ENCODE measurements at places on chromosomes 7 and 10. TPM values are rescaled to one million over a fixed set of nuclear protein-coding genes. Genes with fewer than 3 reads are reported as not detected.

CREB5 gene
- total RNA-seq: 1.00 TPM

FAM25A gene
- not detected for total RNA-seq

ATRNL1 gene
- 36.2 TPM for total RNA-seq

TIMM23B gene
- total RNA-seq: 31.3 TPM

PRKAR2B gene
- 15.4 TPM for total RNA-seq

GRB10 gene
- 1.3 TPM for total RNA-seq

HOXA13 gene
- total RNA-seq: 2.5 TPM

SLC18A3 gene
- total RNA-seq: not detected

DNA sequence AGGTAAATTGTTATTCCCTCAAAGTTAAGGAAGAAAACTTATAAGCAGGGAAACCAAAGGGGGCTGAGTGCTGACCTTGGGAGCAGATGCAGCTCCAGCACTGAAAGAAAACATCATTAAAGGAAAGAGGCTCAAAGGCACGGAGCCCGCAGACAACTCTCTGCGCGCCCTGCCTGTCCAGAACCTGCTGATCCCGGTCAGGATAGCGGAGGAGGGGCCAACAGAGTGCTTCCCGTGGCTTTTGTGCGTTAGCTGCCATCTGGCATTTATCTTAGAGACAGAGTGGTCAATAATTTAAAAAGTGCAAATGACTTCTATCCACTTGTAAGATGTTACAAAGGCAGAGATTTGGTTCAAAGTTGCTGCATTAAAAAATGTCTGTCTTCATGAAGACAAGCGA is 162.1 kb downstream of the FANK1 start:
- DNase-seq: no peak

- DNase-seq: peak; percentile 92
Measured at GRCh38 chr7:101936611-101937231, 119.3 kb downstream of the CUX1 start.

DNA sequence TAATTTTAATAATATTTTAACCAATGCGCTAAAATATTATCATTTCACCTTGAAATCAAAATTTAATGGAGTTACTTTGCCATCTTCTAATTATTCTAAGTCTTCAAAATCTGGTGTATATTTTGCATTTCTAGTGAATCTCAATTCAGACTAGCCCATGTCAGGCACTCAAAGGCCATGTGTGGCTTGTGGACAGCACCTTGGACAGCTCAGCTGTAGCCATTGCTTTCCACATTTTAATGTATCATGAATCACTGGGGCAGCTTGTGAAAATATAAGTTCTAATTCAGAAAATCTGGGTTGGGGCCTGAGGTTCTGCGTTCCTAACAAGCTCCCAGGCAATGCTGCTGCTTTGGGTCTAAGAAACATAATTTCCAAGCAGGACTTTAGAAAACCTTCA is 57.2 kb downstream of the MGAM2 start:
- no peak for DNase-seq

GRCh38 chr7:127828843-127829500 is 177.0 kb downstream of the SND1 start:
- no peak for DNase-seq

DNA sequence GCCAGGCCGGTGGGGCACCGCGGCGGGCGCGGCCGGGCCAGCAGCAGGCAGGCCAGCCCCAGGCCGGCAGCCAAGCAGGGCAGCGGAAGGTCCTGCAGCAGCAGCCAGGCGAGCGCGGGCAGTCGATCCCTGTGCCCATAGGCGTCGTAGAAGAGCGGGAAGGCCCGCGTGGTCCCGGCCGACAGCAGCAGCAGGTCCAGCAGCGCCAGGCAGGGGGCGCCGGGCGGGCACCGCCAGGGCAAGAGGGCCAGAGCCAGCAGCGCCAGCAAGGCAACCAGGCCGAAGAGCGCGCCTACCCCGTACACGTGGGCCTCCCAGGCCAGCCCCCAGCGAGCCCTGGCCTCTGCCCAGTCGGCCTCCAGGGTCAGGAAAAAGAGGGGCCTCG is 8.4 kb upstream of the RBM28 start:
- DNase-seq: no peak

DNA sequence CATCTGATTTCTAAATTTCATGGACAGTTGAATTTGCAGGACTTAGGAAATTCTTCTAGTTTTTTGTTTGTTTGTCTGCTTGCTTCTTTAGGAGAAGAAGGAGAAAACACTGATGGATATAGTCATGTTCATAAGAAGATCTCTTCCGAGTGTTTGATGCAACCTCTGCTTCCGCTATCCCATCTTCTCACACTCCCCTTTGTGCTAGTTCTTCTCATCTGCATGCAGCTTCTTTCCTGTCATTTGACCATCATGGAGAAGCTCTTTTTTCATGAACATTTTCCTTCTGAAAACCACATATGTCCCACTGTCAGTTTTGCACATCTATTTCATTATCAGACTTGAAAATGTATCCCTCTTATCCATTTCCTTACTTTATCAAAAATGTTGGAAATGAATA is 346.9 kb upstream of the PRKCQ start:
- DNase-seq: no peak

DNA sequence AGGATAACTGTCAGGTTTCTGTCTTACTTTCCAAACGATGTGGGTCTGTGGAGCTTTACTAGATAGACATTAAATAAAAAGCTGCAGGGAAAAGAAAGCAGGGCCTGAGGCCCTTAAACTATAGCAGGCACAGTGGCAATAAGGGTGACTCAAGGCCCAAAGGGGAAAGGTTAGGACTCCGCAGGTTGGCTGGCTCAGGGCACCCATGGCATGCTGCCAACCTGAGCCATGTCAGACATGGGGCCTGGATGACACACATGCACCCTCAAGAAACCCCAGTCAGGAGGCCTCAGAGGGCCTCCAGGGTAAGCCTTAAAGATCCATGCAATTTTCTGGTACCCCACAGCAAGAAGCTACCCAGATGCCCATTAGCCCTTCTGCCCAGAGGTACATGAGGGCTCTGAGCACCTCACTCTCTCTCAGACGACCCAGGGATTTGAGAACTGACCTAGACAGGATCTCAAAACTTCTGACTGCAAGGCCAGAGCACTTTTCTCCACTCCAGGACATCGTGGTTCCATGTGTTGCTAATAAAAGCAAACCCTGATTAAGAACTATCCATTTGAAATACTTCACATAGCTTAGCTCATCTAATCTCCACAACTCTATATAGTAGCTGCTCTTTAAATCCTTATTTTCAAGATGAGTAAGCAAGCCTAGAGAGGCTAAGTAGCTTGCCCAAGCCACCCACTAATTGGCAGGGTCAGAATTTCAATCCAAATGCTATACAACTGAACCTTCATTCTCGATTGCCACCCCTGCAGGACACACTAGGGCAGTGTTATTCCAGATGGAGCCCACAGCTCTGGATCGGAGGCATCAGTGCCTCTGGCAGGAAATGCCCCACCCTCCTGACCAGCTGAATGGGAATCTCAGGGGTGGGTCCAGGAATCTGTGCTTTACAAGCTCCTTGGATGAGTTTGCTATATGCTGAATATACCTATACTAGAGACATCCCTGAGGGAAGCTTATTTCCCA is 132.5 kb upstream of the EFCAB10 start:
- DNase-seq: no peak

- DNase-seq: no peak
Measured at GRCh38 chr7:30713392-30713791, 31.1 kb upstream of the CRHR2 start.

- DNase-seq: no peak
Measured at GRCh38 chr7:12485845-12486244, 82.2 kb upstream of the VWDE start.

GRCh38 chr10:2924431-2924830 is 142.9 kb upstream of the PFKP start:
- DNase-seq: no peak

GRCh38 chr10:49157229-49157628 is 23.4 kb upstream of the FAM170B start:
- no peak for DNase-seq

GRCh38 chr10:122544493-122544892 is 16.1 kb upstream of the DMBT1 start:
- DNase-seq: no peak
